Activated CD4-positive, alpha-beta T cell treated with anti-CD3 and anti-CD28 coated beads for 36 hours (primary cell): ENCODE measurements at places on chromosomes 7 and 10. TPM values are rescaled to one million over a fixed set of nuclear protein-coding genes. Genes with fewer than 3 reads are reported as not detected.

DNA sequence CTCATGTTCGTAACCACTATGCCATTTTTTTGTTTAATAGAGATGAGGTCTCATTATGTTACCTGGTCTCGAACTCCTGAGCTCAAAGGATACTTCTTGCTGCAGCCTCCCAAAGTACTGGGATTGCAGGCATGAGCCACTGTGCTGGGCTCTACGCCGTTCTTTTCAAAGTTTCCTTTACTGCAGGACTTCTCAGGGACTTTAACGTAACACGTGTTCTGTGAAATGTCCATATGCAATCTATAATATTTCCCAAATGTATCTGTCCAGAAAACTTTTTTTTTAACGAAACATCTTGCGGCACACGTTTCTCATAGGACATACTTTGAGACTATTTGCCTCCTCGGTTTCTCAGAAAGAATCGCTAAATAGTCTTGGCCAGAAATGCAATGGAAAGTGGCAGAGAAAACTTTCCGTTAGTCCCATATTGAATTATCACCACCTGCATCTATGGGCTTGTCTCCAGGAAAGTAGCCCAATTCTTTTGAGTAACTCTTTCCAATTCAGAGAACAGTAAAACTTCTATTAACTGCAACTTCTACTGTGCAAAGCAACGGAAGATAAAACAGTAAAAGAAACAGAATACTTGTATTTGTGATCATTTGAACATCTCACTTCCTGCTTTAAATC, 96.3 kb downstream of the ELMO1 start:
- no peak for DNase-seq

The HABP2 gene
- total RNA-seq: not detected

DNA sequence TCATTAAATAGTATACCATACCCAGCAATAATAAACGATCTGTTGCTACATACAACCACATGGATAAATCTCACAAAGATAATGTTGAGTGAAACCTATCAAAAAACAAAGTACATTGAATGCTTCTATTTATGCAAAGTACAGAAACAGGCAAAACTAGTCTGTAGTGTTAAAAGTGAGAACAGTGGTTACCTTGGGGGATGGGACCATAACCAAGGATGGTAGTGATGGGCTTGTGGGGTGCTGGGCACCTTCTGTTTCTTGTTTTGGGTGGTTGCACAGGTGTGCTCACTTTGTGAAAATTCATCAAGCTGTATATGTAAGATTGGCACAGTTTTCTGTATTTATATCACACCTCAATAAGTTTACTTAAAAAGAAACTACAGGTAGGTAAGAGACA, 105.7 kb downstream of the ATE1 start:
- no peak for DNase-seq

DNA sequence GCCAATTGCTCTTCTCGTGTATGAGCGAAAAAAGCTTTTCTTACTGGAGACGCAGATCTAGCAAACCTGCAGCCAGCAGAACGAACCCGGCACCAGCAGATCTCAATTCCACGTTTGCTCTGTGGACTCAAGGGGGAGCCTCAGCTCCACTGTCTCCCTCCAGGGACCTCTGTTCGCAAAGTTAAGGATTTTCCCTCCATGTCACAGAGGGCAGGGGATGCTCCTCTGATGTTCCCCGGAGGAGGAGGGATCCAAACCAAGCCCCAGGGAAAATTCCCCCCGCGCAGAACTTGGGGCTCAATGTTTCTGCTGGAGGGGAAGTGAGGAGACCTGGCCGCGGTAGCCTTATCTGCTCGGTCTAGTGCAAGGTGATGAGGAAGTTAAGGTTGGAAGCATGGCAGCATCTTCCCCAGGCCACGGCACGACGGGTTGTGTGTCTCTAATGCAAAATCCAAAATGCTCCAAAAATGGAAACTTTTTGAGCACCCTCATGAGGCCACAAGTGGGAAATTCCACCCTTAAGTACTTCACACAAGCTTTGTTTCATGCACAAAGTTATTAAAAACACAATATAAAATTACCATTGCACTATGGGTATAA, 9.0 kb downstream of the IQCE start:
- peak; percentile 12 for DNase-seq

- DNase-seq: no peak
Observed at GRCh38 chr7:1733206-1733907, 63.3 kb downstream of the ELFN1 start.

GRCh38 chr10:110533149-110533548, 34.3 kb upstream of the SMC3 start:
- no peak for DNase-seq

DNA sequence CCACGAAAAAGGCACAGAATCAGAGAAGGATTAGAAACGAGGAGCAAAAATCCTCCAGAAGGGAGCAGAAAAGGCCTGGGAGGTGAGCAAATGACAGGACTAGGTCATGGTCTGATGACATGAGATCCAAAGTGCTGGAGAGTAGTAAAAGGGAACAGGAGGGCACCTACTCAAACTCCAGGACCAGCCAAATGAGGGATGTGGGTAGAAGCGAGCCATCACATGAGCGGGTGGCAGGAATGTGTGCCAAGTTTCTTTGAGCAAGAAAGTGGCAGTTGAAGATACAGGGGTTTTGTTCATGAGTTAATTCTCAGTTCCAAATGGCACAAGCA, 112.6 kb downstream of the RNF32 start:
- no peak for DNase-seq

The PTPN20 gene
- 1.3 TPM for total RNA-seq

The GPRIN2 gene
- total RNA-seq: not detected

The AMPH gene
- total RNA-seq: 0.07 TPM

DNA sequence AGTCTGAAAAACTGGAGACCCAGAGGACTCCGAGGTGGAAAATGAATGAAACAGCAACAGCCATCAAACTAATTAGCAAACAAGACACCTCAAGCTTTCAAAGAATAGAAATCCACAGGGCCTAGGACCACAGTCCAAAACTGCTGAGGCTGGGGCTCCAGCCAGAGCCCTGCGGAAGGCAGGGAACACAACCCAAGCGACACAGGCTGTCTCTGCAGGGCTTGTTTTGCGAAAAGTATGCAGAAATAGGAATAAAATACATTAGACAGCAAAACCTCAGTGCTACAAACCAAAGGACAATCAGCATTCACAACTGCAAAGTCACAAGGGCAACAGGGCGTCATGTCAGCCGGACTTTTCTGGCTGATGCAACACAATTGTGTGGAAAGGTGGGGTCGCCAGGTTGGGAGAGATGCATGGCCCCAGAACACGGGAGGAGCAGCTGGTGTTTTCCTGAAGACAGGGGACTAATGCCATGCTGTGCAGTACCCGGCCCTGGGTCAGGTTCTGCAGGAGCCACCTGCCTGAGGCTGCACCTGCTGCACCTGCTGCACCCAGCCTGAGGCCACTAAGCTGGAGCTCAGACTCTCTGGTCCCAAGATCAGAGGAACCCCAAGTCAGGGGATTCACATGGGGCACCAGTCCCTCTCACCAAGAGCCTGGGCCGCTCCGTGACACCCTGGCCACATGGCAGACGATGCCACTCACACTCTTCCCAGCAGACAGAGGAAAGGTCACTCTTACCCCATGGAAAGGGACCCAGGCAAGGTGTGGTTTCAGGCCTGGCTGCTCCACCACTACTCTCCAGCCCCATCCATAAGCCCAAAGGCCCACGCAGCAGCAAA, 74.2 kb downstream of the MAD1L1 start:
- DNase-seq: no peak

DNA sequence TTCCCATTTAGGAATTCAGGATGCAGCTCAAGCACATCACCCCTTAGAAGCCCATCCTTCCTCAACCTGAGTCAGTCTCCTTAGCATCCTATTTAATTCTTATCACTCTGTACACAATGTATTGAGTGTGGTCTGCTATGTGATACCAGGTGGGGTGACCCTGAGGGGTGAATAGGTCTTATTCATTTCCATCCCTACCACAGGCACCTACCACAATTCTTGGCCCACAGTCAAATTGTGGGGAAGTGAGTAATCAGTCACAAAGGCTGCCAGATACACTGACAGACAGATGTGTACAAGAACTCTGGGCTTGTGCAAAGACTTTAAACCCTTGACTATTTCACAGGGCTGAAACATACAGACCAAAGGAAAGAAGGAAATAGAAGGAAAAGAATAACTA, 560.5 kb downstream of the PARD3 start:
- DNase-seq: peak; percentile 54

- no peak for DNase-seq
Observed at GRCh38 chr10:88205842-88206446, 342.5 kb downstream of the PTEN start.

The LDB3 gene
- 0.09 TPM for total RNA-seq
